ENCODE measurements at places on chromosomes 11 and 22.

DNA sequence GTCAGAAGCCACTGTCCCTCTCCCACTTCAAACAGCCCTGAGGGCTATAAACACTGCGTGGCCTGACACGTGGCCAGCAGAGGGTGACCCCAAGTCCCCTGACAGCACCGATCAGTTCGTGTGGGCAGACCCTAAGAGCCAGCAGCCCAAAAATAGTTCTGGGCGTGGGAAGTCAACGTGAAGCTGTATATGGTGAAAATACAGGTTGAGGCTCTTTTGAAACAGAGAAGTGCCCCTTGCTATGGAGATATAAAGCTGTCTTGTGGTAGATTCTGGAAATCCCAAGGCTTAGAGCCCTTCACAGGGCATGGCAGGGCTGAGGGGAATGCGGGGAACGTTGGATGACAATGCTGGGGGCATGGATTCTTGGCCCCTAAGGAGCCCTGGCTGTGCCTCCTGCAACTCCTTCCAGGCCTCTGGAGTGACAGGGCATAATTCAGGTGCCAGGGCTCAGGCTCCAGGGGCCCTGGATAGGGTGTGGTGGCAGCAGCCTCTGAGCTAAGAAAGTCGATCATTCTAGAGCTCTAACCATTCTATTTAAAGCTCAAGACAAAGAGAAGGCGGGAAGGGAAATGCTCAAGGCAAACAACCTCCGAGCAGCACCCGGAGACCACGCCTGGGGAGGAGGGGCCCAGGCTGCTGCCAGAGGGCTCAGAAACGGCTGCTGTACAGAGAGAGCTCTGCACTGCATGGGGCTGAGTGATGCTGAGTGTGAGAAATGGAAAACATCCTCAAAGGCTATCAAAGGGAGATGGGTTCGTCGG, 60.4 kb upstream of the CD5 start:
- peak; percentile 54 for DNase-seq

DNA sequence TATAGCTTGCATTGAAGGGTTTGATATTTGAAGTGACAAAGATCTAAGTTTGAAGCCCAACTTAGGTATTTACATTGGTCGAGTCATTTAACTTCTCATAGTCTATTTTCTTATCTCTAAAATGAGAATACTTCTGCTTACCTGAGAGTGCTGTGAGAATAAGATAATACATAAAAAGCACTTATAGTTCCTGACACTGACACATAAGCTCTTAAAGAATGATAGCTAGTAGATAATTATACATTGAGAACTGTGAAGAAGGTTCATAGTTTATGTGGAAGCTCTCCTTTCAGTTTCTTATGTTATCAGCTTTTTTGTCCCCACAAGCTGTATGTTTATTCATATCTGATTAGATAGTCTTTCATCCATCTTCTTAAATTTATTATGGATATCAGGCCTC, 4.8 kb downstream of the PPME1 start:
- DNase-seq = no peak

GRCh38 chr11:68003846-68004550, at the start of gene UNC93B1:
UNC93B1 (minus strand) TSS chr11:68004097; CDS start chr11:68004043, 54 bp downstream.
- peak; percentile 43 for DNase-seq

GRCh38 chr22:43092085-43092484, 2.9 kb upstream of the TTLL1 start:
- no peak for DNase-seq

DNA sequence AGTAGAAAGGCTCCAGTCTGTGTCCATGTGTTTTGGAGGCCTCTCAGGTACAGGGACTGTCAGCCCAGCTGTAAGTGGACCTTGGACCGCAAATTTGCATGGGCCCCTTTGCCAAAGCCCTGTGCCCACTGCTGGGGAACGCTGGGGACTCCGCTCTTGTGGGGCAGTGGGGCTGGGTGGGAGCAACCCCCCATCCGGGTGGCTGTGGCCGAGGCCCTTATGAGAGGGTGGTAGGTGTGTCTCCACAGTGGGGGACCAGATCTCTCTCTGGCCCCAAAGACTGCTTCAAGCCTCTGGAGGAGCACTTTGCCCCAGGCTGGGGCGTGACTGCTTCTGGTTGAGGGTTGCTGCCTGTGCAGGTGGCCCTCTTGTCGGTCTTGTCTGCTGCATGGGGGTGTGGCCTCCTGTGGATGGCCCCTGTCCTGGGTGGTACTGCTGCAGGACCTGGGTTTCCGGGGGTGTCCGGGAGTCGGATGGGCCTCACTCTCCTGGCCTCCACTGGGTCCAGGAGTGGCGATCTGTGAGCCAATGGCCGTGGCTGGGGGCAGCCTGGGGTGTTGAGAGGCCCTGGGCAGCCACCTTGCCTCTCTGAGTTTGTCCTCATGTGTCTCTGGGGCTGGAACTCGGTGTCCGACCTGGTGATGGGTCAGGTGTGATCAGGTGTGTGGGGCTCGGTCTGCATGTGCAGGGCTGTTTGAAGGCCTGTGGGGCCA, 15.9 kb downstream of the KCNQ1 start:
- DNase-seq = no peak

DNA sequence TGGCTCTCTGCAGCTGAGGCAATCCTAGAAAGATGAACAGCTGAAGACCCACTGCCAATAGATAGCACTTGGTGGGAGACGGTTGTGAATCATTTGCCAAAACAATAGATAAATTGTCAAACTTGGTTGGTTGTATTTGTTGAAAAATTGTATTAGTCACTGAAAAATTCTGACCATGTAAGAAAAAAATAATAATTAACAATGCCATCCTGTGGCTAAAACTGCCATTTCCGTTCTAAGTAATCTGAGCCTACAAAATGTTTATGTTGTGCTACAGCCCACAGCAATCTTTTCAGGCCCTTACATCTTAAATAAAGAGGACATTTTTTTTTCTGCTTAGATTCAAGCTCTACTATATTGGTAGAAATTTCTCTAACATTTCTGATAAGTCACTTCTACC, 103.2 kb upstream of the ANO3 start:
- DNase-seq = no peak

DNA sequence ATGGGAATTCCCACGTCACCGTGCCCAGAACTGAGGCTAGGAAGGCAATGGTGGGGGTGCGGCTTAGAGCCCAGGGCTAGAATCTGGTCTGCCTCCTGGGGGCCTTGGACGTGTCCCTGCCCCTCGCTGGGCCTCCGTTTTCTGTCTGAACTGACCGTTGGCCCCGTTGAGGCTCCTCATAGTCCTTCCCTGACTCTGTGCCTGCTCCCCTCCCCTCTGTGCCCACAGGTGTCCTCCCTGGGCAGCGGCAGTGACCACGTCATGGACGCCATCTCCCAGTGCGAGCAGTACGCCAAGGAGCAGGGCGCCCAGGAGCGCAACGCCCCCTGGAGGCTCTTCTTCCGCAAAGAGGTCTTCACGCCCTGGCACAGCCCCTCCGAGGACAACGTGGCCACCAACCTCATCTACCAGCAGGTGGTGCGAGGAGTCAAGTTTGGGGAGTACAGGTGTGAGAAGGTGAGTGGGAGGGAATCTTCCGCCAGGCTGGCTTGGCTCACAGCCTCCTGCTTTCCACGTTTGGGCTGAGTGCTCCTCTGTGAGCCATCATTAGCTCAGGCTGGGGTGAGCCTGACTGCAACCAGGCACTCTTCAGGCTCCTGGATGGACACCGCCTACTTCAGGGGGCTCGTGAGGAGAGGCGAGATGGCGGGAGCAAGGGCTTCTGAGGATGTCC, 63.9 kb downstream of the MYO7A start:
- no peak for DNase-seq

DNA sequence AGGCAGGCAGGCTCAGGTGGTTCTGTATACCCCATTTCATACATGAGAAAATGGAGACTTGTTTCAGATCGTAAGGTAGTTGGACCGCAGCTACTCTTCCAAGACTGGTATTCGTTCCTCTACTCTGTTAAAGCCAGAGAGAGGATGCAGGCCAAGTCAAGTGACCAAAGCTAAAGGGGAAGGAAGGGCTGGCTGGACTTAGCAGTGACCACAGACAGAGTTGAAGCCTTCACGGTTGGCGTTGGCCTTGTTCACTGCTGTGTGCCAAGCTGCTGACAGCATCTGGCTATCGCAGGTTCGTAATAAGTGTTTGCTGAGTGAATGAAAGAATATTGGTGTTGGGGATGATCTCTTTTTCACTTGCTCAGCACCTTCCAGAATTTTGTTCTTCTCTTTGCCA, 64.2 kb downstream of the PTPRJ start:
- no peak for DNase-seq

GRCh38 chr11:45482331-45482730, 183.1 kb downstream of the CHST1 start:
- no peak for DNase-seq

DNA sequence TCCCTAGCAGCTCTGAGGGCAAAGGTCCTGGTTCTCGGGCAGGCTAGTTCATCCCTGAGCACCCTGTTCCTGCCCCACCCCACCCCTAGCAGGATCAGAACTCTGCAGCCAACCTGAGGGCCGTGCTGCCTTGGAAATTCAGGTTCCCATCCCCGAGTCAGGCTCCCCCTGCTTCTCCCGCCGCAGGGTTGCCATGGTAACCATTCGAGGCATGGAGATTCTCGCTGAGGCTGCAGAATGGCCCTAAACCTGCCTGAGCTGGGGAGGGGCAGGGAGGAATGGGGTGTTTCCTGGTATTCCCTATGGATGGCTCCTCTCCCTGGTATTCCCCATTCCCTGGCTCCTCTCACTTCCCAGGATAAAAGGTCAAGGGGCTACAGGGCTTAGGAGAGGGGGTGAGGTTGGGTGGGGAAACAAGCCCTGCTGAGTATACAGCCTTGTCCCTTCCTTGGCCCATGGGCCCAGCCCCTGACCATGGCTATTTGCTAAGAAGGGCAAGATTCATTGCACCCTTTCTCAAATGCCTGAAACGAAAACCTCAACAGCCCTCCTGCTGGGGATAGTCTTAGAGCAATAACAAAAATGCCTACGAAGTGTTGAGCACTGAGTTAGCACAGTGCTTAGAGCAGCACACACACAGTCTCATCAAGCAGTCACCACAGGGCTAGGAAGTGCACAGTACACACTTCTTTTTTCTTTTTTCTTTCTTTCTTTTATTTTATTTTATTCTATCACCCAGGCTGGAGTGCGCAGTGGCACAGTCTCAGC, 58.7 kb downstream of the CHST1 start:
- no peak for DNase-seq

DNA sequence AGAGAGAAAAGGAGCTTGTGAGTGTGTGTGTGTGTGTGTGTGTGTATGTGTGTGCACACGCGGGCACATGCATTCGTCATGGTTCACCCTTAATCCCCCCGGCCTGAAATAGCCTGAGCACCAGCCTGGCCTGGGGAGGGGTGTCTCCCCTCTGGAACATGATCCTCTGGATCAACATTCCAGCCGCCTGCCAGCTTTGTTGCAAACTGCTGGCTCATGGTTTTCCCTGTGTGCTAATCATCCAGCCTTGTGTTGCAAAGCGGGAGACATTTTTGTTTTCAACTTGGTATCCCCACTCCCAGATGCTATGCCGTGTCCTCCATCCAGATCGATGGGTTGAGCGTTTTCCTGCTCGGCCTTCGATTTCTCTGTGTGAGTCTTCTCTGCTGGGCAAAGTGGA, 94.3 kb downstream of the FEZ1 start:
- DNase-seq = no peak

DNA sequence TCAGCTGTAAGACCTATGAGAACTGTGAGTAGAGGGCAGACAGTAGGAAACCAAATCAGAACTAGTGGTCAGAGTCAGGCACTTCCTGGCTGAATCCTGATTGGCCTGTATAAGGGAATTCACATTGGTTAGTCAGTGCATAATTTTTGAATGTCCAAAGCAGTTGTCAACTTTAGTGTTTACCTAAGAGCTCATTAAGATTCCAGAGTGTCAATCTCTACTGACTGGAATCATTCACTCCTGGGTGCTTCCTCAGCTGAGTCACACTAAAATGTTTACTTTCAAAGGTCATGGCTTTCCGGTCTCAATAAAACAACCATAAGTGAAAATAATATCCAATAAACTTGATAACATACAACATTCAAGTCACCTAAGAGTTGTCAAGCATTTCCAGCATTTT, 306.1 kb downstream of the C11orf87 start:
- no peak for DNase-seq

DNA sequence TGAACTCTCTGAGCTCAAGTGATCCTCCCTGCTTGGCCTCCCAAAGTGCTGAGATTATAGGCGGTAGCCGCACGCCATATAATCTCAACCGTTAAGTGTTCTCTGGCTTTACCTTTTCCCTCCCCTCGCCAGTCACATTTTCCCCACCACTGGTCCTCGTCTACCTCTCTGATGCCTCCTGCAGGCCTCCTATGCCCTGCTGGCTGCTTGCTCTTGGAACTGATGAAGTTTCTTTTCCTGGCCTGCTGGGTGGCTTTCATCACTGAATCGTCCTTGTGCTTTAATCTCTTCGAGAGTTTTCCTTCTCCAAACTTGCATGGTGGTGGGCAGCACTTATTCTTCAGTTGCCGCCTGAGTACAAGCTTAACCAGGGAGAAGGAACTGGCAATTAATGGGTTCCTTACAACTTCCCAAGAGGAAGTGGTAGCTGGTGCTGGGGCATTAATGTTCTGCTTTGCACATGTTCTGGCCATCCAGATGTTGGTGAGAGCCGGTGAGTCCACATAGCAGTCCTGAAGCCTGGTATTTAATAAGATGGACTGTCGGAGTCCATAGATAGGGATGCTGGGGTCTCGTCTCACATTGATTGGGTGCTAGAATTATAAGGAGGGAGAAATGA, 1.3 kb downstream of the C22orf31 start:
- DNase-seq = no peak

DNA sequence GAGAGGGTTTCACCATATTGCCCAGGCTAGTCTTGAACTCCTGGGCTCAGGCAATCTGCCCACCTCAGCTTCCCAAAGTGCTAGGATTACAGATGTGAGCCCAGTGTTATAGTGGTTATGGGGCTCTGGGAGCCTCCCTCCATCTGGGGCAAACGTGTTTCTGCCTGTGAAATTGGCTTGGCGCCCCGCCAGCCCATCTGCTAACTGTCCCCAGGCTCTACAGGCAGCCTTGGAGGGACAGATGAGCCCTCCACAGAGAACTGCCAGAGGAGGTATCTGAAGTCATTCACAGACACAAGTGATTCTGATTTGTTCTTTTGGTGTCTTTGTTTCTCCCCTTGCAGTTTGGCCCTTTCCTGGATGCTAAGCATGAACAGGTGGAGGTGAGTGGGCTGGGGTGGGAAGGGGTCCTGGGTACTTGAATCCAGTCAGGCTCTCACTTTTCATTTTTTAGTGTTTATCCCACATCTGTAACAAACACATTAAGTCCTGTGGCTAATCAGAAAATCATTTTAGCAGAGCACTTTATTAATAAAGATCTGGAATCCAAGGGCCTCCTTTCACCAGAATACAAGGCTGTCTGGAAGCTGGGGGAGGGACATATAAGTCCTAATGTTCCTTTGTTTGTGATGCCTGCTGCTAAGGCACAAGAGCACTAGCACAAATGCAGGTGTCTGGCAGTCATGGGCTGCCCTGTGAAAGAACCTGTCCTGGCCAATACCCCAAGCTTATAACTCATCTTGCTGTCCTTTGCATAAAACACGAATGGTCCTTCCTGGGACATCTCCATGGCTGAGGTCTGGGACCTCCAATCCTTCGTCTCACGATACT, 25.7 kb upstream of the CDC42EP2 start:
- DNase-seq = no peak

DNA sequence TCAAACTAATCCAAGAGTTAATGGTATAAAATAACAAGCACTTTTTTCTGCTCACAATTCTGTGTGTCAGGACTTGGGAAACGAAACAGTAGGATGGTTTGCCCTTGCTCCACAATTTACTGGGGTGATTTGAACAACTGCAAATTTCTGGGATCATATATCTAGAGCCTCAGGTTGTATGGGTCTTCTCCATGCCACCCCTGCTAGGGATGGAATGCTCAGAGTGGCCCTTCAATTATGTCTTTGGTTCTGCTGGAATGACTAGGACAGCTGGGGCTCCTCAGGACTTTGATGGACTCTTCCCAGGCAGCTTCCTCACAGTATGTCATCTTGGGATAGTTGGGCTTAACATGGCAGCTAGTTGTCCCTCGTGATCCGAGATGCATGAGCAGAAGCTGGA, 223.0 kb upstream of the ANO5 start:
- no peak for DNase-seq

Data from stimulated activated CD8-positive, alpha-beta memory T cell treated with anti-CD3 and anti-CD28 coated beads, Interleukin-7, amount 100 ng/mL, for 1 hour (primary cell).